ENCODE measurements at places on chromosomes 12 and 14.

GRCh38 chr12:4451694-4452093 is 6.1 kb upstream of the FGF6 start:
- DNase-seq, result no peak

GRCh38 chr12:52119398-52120254 is 40.1 kb downstream of the SMIM41 start:
- no peak for DNase-seq

DNA sequence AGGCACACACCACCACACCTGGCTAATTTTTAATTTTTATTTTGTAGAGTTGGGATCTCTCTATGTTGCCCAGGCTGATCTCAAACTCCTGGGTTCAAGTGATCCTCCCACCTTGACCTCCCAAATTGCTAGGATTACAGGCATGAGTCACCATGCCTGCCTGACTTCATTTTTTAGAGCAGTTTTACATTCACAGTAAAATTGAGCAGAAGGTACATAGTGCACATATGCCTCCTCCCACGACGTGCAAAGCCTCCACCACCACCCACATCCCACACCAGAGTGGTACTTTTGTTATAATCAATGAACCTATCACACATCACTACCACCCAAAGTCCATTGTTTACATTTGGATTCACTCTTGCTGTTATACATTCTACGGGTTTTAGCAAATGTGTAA is 62.5 kb upstream of the PLEKHG3 start:
- no peak for DNase-seq

DNA sequence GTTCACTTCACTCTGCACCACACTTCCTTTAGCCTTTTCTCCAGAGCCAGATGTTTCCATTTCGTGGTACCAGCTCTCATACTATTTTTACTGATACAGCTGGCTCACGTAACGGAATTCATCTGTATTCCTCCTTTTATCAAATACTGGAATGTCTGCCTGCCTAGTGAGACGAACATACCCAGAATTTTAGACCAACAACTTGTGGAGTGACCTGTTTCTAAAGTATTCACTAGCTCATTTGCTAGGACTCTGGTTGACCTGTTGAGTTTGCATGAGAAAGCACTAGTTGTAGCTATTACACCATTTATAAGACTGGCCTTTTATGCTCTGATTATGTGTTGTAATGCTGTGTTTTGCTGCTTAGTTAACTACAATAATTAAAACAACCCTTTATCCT is 22.6 kb downstream of the KCNA5 start:
- DNase-seq, result no peak

GRCh38 chr14:49460662-49461061 is 125.5 kb downstream of the RPS29 start:
- DNase-seq, result no peak

DNA sequence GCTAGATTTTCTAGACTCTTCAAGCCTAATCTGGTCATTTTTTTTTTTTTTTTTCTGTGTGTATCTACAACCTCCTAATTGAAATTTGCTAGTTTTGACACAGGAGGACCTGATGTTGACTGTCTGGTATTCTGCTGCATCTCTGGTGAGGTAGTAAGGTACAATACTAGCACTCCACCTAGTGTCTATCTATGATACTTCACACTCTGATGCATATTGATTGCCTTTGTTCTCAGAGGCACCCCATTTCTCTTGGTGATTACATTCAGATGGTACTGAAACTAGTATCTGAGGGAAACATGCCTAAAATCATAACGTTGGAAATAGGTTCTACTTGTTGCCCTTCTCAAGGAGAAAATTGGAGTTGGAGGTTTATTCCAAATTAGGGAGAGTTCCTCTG is 930.5 kb upstream of the NOVA1 start:
- DNase-seq, result no peak

GRCh38 chr14:93082576-93083001 is 33.1 kb downstream of the ITPK1 start:
- DNase-seq, result no peak

All from GM04503 (cell line).